NCI-H345 (cell line): ENCODE measurements at places on chromosomes 7 and 10.
A peak's percentile ranks its signal among the peaks of the same experiment; 100 is the strongest.

GRCh38 chr10:33248638-33249037, 85.8 kb downstream of the NRP1 start:
- DNase-seq, result no peak

- no peak for DNase-seq
These were observed 77.1 kb downstream of the CREM start for GRCh38 chr10:35203745-35204144.

DNA sequence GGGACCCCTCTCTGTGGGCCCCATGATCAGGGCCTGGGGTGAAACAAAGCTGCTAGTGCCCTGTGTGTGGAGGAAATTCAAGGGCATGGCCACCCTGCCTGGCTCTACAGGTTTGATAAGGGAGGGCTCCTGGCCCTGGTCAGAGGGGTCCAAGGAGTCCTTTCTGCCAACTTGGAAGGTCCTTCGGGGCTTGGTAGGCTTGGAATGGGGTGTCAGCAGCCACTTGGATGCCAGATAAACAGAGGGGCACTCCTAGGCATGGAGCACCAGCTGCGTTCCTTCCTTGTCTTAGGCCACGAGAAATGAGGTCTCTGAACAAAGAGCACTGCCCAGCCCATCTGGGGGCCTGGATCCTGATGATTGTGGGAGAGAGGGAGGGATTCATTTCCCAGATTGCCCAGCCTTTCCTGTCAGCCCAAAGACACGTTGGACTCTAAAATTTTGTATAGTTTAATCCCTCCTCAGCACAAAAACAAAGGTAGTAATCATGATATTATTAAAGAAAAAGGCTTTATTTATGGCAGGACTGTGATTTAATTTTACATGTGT, 5.1 kb downstream of the MTURN start:
- no peak for DNase-seq

DNA sequence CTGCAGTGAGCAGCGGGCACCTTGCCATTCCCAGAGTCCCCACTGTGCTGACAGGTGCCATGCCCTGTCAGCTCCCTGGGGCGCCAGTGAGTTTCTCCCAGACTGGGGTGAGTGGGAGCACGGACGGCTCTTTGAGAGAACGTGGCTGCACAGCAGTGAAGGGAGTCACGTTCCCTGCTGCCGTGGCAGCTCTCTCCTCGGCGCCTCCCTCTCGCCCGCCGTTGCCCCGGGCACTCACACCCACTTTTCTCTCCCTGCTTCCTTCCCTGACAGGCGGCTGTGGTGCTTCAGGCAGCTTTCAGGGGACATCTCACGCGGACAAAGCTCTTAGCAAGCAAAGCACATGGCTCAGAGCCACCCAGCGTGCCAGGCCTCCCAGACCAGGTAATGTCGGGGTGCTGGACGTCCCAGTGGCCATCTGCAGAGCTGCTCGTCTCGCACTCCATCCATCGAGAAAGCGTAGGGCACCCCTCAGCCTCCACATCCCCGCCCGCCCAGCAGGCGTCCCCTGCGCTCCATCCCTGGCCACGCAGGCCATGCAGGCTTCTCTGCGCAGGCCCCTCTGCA, 27.1 kb upstream of the TTYH3 start:
- DNase-seq, result peak; percentile 89

- DNase-seq, result no peak
These were observed 13.3 kb downstream of the KMT2E start for GRCh38 chr7:105027176-105027853.

DNA sequence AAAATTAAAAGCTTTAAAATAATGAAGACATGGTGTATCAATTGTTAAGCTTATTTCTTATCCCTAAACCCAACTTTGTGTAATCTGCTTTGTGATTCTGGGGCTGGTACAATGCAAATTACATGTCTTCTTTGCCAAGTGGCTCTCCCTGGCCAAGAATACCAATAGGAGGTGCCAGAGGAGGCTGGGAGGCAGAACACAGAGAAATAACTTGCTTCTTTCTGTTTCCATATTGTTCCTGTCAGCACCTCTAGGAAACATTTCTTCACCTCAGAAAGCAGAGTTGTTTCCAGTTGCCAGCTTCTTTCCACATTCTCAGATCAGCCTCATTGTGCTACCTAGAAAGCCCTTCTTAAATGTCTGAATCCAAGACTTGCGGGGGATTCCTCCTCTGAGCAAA, 174.4 kb downstream of the MDFIC start:
- no peak for DNase-seq

DNA sequence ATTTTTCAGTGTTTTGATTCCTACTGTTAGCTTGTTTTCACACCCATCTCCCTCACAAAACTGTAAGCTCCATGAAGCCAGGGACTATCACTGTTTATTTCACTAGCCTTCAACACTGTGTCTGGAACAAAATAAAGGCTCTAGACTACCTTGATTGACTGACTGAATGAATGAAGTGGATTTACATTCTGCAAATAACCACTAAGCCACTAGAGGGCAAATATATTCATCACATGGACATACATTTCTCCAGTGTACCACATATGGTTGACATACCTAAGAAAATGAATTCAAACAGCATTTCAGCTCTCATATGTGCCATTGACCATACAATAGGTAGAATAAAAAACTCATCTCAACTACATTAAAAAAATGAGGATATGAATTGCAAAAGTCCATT, 185.9 kb downstream of the RAB11FIP2 start:
- peak; percentile 2 for DNase-seq

GRCh38 chr10:126686719-126687118, 16.2 kb upstream of the C10orf90 start:
- no peak for DNase-seq

DNA sequence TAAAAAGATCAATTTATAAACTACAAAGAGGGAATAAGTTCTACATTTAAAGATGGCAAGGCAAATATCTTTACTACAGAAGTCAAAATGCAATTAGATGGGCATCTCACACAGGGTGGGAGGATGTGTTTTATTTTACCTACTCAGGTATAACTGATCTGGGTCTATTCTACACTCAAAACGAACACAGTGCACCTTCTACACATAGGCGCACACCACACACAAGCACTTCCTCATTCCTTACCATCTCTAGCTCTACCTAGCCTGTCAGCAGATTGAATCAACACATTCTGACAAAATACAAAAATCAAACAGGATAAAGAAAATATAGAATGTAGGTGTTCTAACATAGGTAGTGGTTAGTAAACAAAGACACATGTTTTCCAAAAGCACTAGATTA, 64.8 kb downstream of the SGCE start:
- no peak for DNase-seq
